ENCODE measurements at places on chromosomes 2 and 18. TPM values are rescaled to one million over a fixed set of nuclear protein-coding genes. Genes with fewer than 3 reads are reported as not detected.

The FAM228A gene
- not detected for total RNA-seq

The UGT1A10 gene
- total RNA-seq: not detected

The TMEFF2 gene
- 0.26 TPM for total RNA-seq

The UGT1A5 gene
- not detected for total RNA-seq

The ZSWIM2 gene
- not detected for total RNA-seq

The CPLX4 gene
- total RNA-seq: not detected

The KHK gene
- total RNA-seq: 6.9 TPM

The PLB1 gene
- total RNA-seq: 2.6 TPM

The CHST9 gene
- not detected for total RNA-seq

The MAP3K19 gene
- not detected for total RNA-seq

Data from A549 treated with RU486 at 1 μM for 4 hours (cell line).